ENCODE measurements at places on chromosomes 5 and 9.

GRCh38 chr9:135340143-135340655 lies 139.4 kb upstream of the PPP1R26 start:
- no peak for DNase-seq

DNA sequence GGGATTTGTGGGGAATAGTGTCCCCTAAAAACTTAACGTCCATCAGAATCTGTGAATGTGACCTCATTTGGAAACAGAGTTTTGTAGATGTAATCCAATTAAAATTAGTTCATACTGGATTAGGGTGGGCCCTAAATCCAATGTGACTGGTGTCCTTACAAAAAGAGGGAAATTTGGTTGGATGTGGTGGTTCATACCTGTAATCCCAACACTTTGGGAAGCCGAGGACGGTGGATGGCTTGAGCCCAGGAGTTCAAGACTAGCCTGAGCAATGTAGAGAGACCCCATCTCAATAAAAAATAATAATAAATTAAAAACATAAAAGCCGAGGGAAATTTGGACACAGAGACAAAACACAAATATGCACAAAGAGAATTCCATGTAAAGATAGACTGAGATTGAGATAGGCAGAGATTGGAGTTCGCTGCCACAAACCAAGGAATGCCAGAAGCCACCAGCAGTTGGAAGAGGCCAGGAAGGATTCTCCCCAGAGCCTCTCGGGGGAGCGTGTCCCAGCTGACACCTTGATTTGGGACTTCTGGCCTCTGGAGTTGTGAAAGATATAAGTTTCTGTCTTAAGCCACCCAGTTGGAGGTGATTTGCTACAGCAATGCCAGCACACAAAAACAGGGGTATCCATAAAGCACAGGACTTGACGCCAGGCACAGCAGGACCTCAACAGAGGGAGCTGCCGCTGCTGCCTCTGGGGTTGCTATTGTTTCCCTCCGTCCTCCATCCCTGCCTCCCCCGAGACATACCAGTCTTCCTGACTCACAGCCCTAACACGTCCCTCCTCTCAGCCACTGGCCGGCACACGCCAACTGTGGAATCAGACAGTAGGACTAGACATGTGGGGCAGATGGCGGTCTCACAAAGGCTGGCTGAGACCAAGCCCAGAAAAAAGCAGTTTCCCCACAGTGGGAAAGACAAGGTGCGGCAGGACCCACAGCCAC lies 73.8 kb upstream of the IL17B start:
- DNase-seq: no peak

GRCh38 chr9:127707766-127708165 lies 978 bp downstream of the CFAP157 start:
- no peak for DNase-seq

DNA sequence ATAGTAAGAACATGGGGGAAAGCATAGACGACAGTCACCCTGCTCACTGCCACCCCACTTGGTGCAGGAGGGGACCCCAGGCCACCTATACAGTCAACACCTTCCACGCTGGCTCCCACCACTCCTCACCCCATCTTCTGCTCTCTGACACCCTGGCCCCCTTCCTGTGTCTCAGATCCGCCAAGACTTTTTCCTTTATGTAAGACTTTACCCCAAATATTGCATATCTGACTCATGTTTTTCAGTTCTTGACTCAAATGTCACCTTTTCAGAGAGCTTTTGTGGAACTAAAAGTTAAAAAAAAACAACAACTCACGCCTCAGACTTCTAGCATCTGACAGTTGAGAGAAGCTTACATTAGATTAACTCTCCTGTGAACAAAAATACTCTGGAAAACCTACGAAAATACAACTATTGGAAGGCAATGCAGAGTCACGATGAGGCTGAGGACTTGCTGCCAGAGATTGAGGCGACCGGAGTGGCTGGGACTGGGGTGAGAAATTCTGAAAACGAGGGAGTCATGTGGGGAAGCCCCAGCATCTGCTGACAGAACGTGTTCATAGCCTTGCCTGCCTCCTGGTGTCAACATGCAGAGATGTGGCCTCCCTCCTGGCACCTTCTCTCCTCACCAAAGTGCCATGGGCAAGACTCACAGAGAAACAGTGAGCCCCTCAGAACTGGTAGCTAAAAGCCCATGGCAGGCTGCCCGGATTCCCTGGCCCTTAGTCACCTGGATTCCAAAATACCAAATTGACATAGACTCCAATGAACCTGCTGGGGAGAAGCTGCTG lies 22.4 kb upstream of the FCN2 start:
- DNase-seq: no peak

GRCh38 chr5:175892015-175892800 lies 20.8 kb downstream of the CPLX2 start:
- no peak for DNase-seq

GRCh38 chr5:161333194-161333880 lies 213.2 kb downstream of the GABRB2 start:
- DNase-seq: no peak

DNA sequence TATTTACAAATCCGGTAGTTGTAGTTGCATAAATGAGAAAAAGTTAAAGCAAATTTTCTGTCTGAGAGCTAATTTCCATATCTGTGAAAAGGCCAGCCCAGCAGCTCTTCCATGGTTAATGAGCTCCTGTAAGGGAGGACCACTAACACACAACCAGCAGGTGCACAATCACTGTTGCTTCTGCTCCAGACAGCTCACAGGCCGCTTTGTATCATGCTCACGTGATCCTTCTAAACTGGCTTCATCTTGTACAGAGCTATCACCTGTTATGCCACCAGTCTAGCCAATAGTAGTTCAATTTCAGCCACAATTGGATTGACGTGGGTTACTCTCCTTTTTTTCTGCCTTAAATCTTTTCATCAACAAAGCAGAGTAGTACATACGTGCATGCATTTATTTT lies 38.3 kb upstream of the FBXL17 start:
- DNase-seq: no peak

- DNase-seq: no peak
Observed at GRCh38 chr5:28190011-28190410, 1151.6 kb upstream of the CDH9 start.

- DNase-seq: no peak
Observed at GRCh38 chr5:107968998-107969397, 298.3 kb upstream of the EFNA5 start.

- DNase-seq: no peak
Observed at GRCh38 chr5:9716838-9717281, 86.7 kb upstream of the TAS2R1 start.

DNA sequence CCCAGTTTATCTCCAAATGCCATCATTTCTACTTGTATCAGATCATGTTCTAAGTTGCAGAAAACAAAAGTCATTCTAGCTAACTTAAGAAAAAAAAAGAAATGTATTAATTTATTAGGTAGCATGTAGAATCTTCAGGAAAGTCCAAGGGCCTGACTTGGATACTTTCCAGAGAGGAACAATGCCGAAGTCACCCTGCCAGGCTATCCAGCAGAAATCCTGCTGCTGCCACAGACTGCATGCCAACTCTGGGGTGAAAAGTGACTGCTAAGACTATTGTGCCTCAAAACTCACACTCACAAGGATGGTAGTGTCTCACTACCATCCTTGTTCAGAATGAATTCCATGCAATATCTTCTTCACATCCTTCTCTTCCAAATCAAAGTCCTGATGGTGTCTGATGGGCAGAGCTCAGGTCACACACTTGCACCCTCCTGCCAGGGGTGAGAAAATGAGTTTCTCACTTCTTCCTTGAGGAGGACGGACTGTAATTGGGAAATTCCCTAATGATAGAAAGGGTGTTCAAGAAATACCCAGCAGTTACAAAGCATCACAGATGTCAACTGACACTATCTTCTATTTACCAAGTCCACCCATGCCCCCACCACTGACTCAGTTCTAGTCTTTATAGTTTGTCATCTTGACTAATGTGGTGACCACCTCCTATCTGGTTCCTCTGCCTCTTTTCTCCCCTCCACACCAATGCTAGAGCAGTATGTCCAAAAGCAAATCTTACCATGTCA lies 279.4 kb downstream of the CWC27 start:
- DNase-seq: no peak

DNA sequence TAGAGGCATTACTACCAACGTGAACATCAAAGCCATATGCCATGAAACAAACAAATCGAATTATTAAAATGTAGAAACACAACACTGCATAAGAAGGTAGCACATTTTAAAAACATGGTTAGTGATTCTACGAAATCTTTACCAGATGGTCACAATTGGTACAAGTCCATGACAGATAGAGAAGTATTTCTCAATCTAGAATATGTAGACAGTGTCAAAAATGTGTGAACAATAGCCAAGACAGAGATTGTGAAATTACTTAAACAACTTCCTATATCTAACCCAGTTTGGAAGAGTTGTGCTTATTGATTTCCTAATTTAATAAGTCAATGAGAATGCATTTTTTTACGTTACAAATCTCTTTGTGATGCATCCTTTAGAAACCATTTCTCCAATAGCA lies 1121.6 kb downstream of the MAT2B start:
- DNase-seq: no peak

- DNase-seq: no peak
Observed at GRCh38 chr5:1663186-1663585, 136.5 kb downstream of the MRPL36 start.

DNA sequence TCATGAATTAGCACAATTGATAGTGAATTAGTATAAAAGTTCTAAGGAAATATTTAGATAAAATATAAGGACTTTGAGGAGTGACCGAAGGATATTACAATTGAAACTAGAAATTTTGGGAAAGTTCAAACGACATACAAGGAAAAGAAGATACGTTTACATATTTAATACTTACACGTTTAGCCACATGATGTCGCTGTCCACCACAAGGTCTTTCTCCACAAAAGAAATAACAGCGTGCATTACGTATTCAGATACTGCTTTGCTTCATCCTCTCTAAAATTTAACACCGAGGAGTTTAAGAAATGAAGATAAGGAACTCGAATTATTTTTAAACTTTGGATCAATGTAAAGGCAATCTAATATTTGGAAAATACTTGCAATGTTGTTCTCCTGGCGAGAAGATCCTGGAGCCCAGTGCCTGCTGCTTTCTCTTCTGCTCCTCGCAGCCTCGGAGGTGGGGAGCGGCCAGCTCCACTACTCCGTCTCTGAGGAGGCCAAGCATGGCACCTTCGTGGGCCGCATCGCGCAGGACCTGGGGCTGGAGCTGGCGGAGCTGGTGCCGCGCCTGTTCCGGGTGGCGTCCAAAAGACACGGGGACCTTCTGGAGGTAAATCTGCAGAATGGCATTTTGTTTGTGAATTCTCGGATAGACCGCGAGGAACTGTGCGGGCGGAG lies at the start of gene PCDHA3:
PCDHA3 (plus strand) TSS at position 242 of the 678 bp plus-strand sequence.
- DNase-seq: no peak

DNA sequence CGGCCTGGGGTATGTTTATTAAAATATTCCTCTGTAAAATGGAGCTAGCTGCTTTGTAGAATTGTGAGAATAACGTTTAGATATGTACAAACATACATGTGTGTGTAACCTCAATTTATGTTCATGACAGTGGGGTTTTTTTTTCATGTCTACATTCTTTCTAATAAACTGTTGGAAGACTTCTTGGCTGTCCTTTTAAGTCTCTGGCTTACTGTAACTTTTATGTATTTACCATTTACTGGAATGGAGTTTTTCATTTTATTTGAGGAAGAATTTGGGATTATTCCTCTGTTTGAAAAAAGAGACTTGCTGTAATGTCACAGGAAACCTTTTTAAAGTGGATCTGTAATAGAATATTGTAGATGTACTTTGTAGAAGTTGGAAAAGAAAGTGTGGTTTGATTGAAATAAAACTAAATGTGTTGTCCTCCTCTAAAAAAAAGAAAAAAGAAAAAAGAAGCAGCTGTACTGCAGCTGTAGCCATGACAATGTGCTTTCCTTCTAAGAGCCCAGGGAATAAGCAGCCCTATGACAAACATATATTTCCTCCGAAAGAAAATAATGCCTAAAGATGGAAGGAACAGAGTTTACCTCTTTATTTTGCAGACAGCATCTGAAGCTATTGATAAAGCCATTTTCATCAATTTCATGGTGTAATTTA lies 71.2 kb upstream of the FREM1 start:
- no peak for DNase-seq

- DNase-seq: no peak
Observed at GRCh38 chr9:112069318-112070169, 105.6 kb downstream of the SUSD1 start.

GRCh38 chr5:98772415-98773213 lies 849 bp upstream of the RGMB start:
- DNase-seq: peak; percentile 30

DNA sequence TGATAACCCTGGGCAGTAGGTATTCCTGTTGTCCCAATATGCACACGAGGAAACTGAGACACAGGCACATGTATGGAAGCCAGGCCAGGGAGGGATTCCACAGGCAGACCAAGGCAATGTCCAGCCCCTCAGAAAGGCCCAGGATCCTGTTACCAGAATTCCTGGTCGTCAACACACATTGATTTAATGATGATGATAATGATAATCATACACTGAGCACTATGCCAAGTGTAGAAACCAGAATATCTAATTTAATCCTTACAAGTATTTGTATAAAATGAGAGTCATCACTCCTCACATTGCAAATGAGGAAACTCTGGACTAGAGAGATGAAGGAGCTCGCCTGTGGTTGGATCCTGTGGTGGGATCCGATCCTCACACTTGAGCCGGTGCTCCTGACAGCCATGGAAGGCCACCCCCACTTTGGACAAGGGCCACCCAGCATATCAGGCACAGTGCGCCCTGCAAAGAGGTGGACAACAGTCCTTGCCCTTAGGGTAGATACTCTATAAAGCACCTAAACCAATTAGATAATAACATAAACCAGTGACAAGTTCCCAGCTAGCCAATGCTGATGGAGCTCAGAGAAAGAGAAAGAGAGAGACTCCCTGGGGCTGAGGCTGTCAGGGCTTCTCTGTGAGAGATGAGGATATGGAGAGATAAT lies 185.3 kb downstream of the SLIT3 start:
- no peak for DNase-seq

DNA sequence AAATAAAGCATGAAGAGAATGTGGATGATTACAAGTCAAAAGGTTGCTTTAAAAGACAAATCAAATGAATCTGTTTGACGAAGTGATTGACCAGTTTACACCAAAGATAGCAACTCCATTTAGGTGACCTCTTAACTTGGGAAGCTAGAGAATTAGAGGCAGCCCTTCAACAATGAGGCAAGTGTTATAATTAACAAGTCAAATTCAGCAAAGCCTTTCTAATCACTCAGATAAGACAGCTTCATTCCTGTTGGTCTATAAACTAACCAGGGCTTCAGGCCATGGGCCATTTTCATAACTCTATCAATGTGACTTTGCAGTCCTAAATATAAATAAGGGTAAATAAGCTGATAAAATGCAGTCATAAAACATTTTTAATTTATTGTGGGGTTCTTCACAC lies 712.2 kb upstream of the SEMA6A start:
- no peak for DNase-seq

- no peak for DNase-seq
Observed at GRCh38 chr9:114177423-114178064, 22.2 kb downstream of the COL27A1 start.

GRCh38 chr9:133631111-133631510 lies 5.1 kb upstream of the DBH start:
- DNase-seq: no peak

DNA sequence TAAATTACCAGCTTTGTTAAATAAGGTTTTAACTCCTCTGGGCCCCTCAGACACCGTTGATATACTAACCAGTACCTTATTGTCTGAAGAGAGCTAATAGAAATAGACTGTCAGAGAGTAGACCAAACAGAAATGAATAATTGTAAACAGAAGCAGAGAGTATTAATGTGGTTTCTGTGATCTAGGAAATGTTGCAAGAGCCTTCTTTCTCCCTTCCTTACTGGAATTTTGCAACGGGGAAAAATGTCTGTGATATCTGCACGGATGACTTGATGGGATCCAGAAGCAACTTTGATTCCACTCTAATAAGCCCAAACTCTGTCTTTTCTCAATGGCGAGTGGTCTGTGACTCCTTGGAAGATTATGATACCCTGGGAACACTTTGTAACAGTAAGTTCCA lies 5.1 kb downstream of the TYRP1 start:
- DNase-seq: no peak

Measured in tibial nerve (tissue), 4 donors.